Stimulated activated CD4-positive, alpha-beta T cell treated with anti-CD3 and anti-CD28 coated beads, Interleukin-15, amount 100 ng/mL, for 1 hour (primary cell): ENCODE measurements at places on chromosomes 12 and 14.

- no peak for DNase-seq
These were observed 4.3 kb downstream of the RIMBP2 start for GRCh38 chr12:130711756-130712155.

- no peak for DNase-seq
These were observed 147.1 kb downstream of the PAPOLA start for GRCh38 chr14:96649327-96649601.

DNA sequence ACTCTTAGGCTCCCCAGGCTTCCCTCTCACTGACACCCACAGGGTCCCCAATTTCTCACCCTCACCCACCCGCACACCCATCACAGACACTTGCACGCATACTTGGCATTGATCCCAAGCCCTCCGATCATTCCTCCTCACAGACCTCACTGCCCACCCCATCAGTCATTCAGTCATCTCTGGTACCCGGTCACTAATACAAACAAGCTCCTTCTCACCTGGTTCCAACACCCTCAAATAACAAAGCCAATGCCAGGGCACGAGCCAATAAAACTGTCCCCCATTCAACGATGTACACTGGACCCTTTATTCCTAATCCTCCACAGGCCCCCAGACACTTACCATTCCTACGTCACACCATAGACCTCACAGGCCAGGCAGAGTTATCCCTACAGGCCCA lies 2.3 kb downstream of the ZNF605 start:
- no peak for DNase-seq

- DNase-seq: no peak
These were observed 89.8 kb downstream of the DICER1 start for GRCh38 chr14:95067526-95067925.

DNA sequence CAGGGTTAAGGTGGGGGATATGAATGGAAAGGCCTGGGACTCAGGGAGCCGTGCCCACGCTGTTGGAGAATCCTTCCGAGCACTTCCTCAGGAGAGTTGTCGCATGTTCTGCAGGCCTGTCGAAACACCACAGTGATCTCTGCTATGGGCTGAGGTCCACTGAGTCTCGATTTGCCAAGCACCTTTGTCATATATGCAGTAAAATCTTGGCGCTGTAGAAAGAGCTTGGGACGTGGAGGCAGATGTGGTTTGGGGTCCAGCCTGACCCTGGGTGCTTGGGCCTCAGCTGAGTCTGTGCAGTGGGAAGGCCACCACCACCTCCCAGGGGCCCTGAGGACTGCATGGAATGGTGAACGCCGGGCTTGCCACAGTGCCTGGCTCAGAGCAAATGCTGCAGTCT lies 32.9 kb downstream of the C14orf132 start:
- DNase-seq: no peak

- DNase-seq: no peak
These were observed 11.0 kb upstream of the AEBP2 start for GRCh38 chr12:19428246-19428645.
